ENCODE measurements at places on chromosomes 4 and X. TPM values are rescaled to one million over a fixed set of nuclear protein-coding genes. Genes with fewer than 3 reads are reported as not detected.

GRCh38 chrX:136666088-136666487 is 18.1 kb downstream of the CD40LG start:
- DNase-seq: no peak

DNA sequence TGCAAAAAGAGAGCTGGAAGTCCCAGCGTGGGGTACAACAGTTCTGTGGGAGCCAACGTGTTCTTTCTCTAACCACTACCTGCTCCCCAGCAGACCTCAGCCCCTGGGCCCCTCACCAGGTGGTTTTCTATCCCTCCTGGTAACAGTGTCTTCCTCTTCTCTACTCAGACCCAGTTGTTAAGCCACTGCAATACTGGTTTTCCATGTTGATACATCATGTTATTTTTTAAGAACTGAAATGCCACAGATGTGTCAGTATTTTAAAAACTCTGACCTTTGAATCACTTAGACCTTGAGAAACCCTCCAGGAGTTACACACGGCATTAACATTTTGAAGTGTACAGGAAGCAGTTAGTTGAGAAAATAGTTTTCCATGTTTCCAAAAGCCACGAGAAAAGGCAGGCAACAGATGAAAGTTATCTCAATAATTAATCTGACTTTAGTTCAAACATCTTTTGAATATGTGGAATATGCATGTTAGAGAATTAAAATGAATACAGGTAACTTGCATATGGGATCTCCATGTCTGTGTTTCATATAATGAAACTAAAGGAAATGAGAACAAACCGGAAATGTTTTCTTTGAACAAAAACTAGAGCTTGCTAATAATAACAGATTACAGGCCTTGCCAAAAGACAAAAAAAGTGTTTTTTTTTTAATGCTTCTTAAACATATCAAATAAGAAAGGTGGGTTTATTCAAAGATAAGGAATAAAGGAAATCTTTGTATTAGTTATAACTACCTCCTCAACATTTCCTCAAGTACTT is 108.8 kb downstream of the ZNF827 start:
- DNase-seq: no peak

DNA sequence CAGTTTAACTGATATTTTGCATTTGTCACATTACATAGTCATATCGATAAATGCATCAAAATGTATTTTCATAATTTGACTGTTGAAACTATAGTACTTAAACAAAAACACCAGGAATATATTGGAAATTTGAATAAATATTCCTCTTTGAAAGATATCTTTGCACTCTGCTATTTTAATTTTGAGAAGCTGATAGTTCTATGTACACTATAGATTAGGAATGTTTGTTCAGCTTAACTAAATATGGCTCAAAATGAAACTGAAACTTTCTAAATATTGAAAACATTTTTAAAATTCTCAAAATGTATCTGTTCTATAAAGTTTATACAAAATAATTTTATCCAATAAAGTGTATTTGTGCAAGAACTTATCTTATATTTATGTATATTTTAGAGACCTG is 510.1 kb downstream of the FSTL5 start:
- no peak for DNase-seq

MSX1 gene
- 1.5 TPM for polyA plus RNA-seq

DNA sequence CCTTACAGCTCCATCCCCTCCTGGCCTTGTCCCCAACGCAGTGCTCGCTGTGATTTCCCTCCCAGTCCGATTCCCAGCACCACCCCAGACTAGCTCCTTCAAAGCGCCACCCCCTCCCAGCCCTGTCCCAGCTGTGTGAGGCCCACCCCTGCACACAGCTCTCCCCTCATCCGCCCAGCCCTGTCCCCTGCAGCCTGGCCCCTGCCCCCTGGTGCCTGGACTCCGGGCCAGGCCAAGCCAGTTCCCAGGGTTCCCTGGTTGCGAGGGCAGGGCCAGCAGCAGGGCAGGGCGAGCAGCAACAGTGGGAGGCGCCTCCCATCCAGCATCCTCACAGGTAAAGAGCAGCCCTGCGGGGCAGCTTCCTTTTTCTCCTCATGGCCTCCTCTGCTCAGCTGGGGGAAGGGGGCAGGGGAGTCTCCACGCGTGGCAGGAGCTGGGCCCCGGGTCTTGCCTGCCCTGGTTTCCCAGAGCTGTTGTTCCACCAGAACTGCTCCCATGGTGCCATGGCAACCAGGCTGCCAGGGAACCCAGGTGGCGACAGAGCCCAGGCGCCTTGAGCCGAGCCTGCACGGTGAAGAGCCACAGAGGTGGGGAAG is 24.8 kb downstream of the IQSEC2 start:
- no peak for DNase-seq

SH3TC1 gene
- polyA plus RNA-seq: 23.4 TPM

All from pancreas (tissue), 10 donors.